ENCODE measurements at places on chromosomes 16 and 17.

- DNase-seq = no peak
These were observed 759 bp downstream of the UBE2O start for GRCh38 chr17:76452127-76452659.

GRCh38 chr16:57152096-57153093 lies 33.4 kb downstream of the PSME3IP1 start:
- DNase-seq = peak; percentile 54

- DNase-seq = no peak
These were observed 91.5 kb downstream of the SNX11 start for GRCh38 chr17:48198950-48199541.

- no peak for DNase-seq
These were observed 17.1 kb downstream of the SGCA start for GRCh38 chr17:50182783-50183420.

GRCh38 chr16:15739950-15740349 lies 89.9 kb downstream of the NDE1 start:
- DNase-seq = no peak

DNA sequence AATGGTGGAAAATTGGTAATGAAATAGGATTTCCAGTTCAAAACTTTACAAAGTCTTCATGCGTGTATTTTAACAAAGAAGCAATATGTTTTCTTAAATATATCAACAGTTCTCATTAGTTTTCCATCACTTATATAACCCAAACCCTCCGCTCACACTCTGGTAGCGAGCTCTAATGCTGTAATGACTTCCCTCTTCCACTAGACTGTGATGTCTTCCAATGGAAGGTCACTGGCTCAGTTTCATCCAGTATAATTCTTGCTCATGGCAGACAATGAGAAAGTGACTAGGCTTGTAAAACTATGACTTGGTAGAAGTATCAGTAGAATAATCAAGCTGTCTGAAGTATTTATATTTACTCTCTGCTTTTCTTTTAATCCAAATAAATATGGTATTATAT lies 32.8 kb downstream of the NETO2 start:
- no peak for DNase-seq

DNA sequence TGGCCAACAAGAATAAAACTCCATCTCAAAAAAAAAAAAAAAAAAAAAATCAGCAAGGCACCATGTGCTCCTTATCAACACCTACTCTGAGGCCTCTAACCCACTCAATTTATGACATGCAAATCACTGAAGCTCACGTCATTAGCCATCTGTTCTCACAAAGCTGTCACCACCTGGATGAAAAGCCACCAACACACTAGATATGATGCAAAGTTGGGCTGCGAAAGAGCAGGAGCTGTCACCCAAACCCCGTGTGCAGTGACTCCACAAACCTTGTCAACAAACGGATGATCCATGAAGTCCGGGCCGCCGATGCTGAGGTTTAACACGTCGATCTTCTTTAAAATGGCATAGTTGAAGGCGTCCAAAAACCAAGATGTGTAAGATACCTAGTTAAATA lies 25.3 kb downstream of the MBTPS1 start:
- DNase-seq = no peak

- DNase-seq = no peak
These were observed 24.5 kb downstream of the NPLOC4 start for GRCh38 chr17:81612172-81612970.

- DNase-seq = no peak
These were observed 7.4 kb downstream of the SCARF1 start for GRCh38 chr17:1638171-1638590.

DNA sequence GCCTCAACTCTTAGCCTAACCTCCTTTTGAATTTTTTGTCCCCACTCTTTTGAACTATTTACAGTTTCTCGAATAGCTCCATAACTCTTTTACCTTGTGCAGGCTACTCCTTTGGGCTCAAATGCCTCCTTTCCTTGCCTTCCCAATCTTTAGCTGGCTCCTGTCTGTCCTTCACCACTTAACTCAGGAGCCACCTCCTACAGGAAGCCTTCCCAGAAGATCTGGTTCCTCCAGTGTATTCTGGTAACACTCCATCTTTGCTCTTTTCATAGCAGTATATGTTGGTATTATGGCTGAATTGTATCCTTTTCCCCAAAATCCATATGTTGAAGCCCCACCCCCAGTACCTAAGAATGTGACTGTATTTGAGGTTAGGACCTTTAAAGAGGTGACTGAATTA lies 9.0 kb upstream of the GRB2 start:
- DNase-seq = no peak

GRCh38 chr16:24976971-24977677 lies 38.0 kb downstream of the ARHGAP17 start:
- DNase-seq = no peak

GRCh38 chr16:49493836-49494235 lies 120.2 kb downstream of the C16orf78 start:
- DNase-seq = no peak

GRCh38 chr16:4477966-4478365 lies 1.8 kb downstream of the HMOX2 start:
- DNase-seq = no peak

GRCh38 chr17:49901460-49902331 lies 53.8 kb upstream of the TAC4 start:
- DNase-seq = no peak

DNA sequence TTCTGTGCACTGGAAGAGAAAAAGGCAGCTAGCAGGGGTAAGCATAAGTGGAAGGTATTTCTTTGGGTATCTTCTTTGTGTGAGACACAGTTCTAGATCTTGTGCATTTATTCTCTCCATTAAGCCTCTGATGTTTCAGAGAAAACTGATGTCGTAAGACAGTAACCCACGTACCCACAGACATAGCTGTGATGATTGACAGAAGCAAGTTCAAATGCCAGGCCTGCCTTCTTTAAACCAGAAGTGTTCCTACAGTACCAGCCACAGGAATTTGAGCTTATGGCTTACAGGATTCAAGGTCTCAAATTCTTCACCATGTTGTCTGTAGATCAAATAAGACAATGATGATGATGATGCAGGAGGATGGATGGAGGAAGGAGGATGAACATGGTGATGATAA lies 161.4 kb upstream of the KCNJ16 start:
- no peak for DNase-seq

- DNase-seq = no peak
These were observed 167.5 kb downstream of the UTP18 start for GRCh38 chr17:51427856-51428255.

DNA sequence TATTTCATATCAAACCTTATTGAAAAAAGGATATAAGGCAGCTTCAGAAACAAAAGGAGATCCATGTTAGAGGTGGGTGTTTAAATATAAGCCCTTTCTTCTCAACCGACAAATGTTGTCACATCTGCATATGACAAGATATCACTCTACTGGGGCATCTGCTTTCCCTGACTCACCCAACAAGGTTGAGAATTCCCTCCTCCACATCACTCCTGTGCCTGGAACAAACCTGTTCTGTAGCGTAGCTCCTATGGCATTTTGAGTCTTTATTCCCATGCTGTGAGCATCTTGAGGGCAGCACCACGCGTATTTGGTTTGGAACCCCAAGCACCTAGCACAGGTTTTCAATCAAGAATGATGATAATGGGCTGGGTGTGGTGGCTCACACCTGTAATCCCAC lies 59.4 kb upstream of the ZFHX3 start:
- DNase-seq = no peak

DNA sequence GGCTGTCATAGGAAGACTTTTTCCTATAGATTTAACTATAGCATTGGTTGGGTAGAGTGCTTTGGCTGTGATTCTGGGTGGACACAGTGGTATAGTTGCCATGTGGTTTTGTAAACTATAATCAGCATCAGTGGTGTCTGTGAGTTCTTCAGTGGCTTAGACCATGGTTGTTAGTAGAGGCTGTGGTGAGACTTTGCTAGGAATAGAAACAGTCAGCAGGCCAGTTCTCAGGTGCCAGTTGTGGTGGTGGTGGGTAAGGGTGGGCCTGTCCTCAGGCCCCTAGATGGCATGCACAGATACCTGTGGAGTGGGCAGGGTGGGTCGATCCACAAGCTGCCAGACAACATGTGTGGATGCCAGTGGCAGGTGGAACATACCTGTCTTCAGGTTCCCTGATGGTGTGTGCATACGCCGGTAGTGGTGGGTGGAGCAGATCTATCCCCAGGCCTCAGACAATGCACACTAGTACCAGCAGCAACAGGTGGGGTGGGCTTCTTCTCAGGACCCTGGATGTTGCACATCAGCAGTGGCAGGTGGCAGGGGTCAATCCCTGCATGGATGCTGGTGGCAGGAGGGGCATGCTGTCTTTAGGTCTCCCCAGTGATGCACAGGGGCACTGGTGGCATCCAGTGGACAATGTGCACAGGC lies 28.4 kb upstream of the GINS3 start:
- DNase-seq = no peak

- no peak for DNase-seq
These were observed 9.7 kb downstream of the VASN start for GRCh38 chr16:4381072-4381934.

DNA sequence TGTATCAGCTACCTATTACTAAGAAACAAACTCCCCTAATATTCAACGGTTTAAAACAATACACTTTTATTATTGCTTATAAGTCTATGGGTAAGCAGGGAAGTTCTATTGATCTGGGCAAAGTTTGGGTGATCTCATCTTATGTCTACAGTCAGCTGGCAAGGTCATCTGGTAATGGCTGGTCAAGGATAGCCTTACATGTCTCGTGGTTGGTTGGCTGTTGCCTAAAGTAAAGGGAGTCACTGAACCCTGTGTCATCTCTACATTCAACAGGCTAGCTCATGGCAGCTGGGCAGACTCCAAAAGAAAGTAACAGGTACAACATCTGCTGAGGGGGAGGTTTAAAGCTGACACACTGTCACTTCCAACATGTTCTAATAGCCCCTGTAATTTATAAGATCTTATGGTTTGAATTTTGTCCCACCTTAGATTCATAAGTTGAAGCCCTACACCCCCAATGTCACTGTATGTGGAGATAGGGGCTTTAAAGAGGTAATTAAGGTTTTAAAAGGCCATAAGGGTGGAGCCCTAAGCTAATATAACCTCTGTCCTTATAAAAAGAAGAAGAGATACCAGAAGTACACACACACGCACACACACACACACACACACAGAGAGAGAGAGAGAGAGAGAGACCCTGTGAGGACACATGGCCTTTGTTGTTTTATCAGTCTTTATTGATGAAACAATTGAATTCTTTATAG lies 419.1 kb downstream of the NPIPA8 start:
- no peak for DNase-seq

- DNase-seq = peak; percentile 31
These were observed 4.8 kb downstream of the LGALS3BP start for GRCh38 chr17:78974635-78975591.

- no peak for DNase-seq
These were observed 520.8 kb downstream of the GRIN2A start for GRCh38 chr16:9661336-9662017.

DNA sequence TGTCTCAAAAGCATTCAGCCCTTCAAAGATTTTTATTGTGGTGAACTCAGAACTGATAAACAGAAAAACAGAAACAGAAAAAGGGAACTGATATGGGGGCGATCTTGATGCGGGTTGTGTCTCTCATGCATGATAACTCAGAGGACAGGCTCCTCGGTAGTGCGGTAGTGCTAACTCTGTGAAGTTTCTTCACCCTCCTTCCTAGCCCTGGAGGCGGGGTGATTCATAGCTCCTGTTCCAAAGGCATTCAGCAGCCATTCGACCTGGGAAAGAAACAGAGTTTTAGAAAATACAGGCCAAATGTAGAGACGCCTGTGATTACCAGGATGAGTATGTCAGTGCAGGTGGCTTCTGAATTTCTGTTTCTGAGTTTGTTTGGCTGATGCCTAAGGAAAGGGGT lies 5.5 kb upstream of the MAF start:
- no peak for DNase-seq
